ENCODE measurements at places on chromosomes 1 and 21. TPM values are rescaled to one million over a fixed set of nuclear protein-coding genes. Genes with fewer than 3 reads are reported as not detected.

DNA sequence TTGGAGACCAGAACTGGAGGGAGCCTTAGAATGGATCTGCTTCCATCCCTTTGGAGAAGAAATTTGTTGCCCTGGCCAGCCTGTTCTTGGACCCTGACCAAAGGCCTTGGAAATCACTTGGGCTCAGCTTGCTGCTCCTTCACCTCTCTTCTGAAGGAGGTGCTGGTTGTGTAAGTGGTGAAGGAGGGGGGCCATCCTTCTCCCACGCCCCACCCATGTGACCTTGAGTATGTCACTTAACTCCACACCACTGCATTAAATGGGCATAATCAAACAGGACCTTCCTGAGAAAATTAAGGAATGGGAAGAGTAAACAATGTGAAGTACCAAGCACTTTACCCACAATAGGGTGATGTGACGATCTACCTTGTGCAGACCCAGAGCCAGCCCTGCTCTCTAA is 68.3 kb upstream of the GJB5 start:
- no peak for DNase-seq

- DNase-seq: no peak
Observed at GRCh38 chr1:178417858-178418257, 78.9 kb downstream of the CLEC20A start.

The RAB25 gene
- total RNA-seq: 0.38 TPM

The SHE gene
- total RNA-seq: 0.04 TPM

Data from activated B cell treated with CpG ODN at 0.5 μM for 24 hours (primary cell).